ENCODE measurements at places on chromosomes 3 and 15.

DNA sequence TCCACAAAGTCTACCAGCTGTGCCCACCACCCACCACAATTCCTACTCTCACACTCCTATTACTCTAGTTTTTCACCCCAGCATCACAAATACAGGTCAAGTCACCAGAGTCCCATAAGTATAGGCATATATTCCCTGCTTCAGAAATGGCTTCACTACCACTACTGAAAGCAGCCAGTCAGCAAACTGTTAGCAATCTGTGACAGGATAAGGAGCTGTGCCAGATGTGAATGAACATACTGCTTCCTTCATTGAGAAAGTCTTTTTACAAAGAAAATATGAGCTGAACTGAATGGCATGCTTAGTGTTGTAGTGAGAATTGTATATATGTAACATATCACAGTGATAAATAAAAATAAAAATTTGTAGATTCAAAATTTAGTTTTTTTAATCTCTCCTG, 76.8 kb downstream of the C3orf85 start:
- DNase-seq, result no peak

GRCh38 chr15:52710050-52710707, 31.0 kb upstream of the ATOSA start:
- DNase-seq, result no peak

DNA sequence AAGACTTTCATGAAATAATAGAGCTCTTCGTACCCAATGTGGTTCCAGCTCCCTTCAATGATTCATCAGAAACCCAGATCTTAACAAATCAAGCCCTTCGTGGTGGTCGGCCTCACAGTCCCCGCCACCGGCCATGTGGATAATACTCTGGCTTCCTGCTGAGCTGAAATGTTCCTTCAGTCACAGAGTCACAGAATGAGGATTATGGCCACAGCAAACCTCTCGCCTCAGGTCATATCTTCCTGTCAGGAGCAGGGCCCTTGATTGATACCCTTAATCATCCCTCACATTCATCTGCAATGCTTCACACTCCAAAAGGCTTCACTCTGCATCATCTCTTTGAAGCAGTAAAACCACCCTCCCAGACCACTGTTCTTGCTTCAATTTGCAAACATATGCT, 452.6 kb downstream of the OCA2 start:
- no peak for DNase-seq

GRCh38 chr3:13706451-13706850, 157.5 kb downstream of the FBLN2 start:
- DNase-seq, result no peak

DNA sequence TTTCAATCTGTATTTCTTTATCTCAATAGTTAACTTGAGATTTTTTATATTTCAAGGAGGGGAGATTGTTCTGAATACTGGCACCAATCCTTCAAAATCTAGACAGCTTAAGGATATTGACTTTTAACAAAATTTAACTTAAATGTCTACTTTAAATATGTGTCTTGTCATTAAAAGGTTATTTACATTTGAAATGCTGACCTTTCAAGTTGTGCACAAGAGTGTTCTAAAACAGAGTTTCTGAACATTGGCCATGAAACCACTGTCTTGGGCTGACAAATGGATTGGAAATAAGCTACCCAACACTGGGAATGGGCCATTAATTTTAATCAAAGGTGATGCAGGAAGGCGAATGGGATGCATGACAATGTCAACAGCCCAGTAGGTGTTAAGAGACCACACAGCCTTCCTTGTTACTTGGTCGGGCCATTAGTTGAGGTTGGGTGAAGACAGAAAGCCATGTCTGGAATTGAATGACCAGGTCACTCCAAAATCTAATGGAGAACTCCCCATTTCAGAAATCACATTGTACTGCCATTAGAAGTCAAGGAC, 128.5 kb downstream of the CDIN1 start:
- no peak for DNase-seq

DNA sequence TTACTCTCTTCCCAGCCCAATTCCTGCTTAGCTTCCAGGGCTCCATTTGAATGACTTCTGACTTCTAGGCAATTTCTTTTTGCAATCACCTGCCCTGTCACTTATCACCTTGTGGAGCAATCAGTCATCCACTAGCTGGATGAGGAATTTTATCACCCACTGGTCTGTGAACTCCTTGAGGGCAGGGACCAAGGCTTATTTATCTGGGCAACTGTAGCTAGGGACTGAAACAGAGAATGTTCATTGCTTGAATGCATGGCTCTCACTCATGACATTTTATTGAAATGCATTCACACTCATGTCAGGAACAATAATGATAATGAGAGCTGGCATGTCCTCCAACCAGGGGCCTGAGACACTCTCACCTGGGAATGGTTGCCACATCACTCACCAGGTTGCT, 15.5 kb downstream of the TNFAIP8L3 start:
- DNase-seq, result no peak

- no peak for DNase-seq
These were observed 22.3 kb downstream of the PLXNB1 start for GRCh38 chr3:48407542-48408099.

DNA sequence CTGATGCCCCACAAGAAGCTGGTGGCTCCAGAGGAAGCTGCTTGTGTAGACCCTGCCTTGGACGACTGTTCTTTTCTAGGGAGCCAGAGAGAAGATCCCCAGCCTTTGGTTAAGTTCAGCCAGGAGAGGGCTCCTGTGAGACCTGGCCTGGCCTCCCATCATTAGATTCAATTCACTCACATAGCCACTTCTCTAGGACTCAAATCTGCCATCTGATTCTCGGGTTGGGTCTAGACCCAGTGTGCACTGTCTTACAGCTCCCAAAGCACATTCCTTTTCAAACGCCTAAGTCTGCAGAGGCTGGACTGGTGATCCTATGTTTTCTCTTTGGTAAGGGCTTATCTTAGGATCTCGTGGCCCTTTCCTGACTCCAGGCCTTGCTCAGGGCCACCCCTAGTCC, 81.7 kb upstream of the NPHP3 start:
- DNase-seq, result no peak
